ENCODE measurements at places on chromosomes 4 and X.
A peak's percentile ranks its signal among the peaks of the same experiment; 100 is the strongest.

DNA sequence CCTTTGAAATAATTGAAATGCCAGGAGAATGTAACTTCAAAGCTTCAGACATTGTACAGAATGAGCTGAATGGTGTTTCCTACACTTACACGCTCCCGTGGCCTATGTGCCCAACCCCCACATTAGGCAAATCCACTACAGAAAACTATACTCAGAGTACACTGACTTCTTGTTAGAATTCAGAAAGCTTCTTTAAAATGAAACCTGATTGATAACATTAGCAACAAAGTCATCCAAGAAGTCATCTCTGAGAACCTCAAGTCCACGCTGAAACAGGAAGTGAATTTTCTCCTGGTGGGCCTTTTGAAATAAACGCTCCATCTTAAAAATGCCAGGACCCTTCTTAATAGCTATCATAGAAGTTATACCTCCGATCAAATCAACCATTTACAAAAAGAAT is 136.3 kb downstream of the TSPAN5 start:
- DNase-seq: no peak

DNA sequence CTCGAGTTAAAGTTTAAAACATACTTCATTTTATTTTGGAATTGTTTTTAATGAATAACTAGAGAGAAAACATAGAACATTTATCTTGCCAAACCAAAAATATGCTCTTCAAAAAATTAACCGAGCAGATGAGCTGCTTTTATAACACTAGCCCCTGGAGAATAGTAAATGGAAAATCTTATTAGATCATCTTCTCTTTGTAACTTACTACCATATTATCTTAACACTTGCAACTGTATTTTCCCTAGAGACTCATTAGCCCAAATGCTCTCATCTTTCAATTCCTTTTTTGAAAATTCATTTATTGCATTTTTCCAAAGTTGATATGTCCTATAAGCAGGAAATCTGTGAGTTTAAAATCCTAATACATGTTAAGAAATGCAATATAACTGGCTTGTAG is 143.3 kb downstream of the CAMK2D start:
- DNase-seq: no peak

DNA sequence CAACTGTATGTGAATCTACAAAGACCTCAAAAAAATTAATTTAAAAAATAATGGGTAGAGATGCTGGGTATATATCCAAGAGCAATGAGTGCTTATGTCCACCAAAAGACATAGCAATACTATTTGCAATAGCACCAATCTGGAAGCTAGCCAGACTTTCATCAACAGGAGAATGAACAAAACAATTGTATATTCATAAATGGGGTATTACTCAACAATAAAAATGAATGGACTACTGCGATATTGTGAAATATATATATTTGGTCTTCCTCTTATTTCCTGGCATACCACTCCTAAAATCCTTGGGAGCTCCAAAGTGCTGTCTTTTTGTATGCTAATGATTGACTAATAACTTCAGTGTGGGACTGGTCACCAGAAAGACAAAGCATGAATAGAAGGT is 77.5 kb downstream of the MSN start:
- DNase-seq: no peak

DNA sequence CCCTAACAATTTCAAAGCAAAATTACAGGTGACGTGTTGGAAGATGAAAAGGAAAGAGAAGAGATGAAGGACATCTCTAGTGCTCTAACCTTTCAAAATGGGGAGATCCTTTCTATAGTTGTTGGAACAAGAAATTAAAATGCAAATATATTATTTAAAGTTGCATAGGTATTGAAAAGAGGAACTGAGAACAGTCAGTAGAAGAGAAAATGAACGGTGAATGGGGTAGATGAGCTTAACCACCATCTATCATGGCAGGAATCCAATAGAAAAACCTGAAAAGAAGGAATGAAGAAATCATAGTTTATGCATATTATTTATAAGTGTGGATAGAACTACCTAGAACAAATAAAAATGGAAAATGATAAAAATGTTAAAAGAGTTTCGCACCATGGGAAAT is 42.0 kb downstream of the ANXA5 start:
- DNase-seq: no peak

DNA sequence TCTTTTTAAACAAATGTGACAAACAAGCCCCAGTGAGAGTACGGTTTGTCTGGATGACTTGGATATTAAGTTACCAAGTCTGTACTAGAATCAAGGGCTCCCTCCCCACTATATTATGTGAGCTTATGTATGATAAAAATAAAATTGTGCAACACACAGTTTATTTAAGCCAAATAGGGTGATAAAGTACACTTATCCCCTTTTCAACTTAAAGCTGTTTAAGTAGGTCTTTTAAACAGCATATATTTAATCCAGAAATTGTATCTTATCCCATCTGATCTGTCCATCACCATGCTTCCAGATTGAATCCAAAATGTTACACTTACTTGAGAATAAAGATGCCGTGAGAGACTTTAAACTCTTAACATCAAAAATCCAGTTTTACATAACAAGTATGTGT is 2.0 kb upstream of the KLHL34 start:
- no peak for DNase-seq

GRCh38 chr4:159017323-159018026 is 85.4 kb upstream of the RAPGEF2 start:
- no peak for DNase-seq

- DNase-seq: no peak
Measured at GRCh38 chrX:13142891-13143290, 98.5 kb upstream of the FAM9C start.

GRCh38 chr4:94924566-94924965 is 166.8 kb downstream of the BMPR1B start:
- DNase-seq: no peak

DNA sequence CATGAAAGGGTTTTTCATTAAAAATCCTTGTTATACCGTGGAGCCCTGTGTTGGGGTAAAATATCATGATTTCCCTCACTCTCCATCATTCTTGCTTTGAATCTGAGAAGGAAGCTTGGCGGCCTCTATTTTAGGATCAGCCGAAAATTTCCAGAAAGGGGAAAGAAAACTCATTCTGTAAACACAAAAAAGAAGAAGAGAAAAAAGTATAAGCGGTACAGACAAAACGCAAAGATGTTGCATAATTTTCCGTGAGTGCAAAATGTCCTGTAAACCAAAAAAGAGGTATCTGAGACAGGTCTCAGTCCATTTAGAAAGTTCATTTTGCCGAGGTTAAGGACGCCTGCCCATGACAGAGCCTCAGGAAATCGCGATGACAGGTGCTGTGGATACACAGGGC is 5.3 kb downstream of the CSF2RA start:
- no peak for DNase-seq

- no peak for DNase-seq
Measured at GRCh38 chr4:112898357-112899141, 150.9 kb upstream of the ANK2 start.

DNA sequence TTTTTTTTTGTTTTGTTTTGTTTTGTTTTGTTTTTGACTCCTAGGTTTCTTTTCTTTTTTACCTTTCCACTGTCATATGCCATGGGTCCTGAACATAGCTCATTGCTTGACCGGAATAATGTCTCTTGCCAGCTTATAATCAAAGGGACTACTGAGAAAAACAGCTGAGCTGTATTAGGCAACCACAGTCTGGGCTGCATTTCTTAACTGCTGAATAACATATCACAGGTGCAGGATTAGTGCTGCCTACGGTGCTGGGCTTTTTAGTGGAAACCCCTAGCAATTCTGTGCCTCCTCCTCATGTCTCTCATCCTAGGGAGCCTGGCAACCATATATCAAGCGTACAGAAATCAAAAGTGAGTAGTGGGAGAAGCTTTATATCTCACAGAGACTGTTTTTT is 333.5 kb downstream of the BMPR1B start:
- DNase-seq: no peak

GRCh38 chrX:130637591-130637990 is 235.8 kb downstream of the RBMX2 start:
- no peak for DNase-seq

DNA sequence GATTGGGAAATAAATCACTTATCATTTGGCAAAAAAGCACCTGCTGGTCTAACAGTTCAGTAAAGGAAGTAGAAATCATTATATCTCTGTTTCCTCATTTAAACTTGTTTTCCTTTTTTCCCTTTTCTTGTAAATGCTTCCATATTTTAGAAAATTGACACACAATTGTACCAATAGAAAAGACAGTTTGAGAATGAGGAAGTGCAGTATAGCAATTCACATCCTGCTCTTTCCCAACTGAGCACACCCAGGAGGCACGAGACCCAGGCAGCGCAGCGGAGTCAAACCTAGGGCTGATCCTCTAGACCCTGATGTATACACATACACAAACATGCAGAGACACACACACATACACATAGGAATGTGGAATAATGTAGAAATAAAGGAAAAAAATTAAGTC is 74.8 kb upstream of the PACRGL start:
- no peak for DNase-seq

DNA sequence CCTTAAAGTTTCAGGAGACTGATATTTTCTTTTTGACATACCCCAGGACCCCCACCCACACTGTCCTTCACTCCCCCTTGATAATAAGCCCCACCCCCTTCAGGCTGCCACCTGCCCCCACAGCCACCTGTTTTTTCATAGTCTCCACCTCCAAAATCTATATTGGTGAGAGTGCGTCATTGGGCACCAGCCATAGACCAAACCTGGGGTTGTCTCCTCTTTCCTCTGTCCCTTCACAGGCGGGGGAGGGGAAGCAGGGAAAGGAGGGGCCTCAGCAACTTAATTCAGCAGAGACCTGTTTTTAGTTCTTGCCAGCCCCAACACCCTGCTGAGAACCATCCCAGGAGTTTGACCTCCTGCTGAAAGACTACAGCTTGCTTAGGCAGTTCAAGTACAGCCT is 1.1 kb downstream of the ARHGAP36 start:
- DNase-seq: no peak

DNA sequence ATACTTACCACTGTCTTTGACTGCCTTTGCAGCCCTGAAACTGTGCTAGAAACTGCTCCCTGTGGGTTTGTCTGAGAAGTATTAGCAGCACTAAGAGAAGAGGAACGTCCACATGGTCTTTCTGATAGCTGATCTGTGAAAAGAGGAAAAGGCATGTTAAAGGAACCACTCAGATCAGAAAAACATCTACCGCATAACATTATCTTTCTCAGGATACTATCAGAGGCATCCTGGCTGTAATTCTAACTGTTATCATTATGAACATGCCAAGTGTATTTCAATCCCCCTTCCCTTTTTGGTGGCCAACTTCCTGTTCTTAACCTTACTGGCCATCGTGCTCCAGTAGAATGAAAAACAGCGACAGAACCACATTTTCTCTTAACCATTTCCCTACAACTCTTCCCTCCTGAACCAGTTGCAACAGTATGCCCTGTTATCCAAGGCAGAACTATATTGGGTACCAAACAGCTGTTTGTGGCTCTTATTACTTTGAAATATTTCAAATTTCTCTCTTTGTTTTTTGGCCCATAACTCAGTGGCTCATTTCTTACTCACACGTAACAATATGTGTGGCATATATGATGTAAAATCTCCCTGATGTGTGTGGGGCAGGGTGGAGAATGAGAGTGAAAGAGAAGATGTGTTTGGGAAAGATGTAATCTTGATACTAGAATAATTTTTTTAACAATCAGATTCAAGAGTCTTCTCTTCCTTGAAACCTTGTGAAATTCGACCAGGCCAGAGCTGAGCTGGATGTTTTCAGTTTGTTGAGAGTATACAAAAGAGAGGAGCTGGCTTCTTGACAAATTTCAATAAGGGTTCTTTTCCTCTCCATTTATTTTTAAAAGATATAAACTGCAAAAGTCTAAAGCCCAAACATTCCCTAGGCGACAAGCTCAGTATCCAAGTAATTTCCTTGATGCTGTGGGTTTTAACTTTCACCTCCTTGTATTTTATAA is 35.2 kb downstream of the ARHGEF6 start:
- DNase-seq: no peak

DNA sequence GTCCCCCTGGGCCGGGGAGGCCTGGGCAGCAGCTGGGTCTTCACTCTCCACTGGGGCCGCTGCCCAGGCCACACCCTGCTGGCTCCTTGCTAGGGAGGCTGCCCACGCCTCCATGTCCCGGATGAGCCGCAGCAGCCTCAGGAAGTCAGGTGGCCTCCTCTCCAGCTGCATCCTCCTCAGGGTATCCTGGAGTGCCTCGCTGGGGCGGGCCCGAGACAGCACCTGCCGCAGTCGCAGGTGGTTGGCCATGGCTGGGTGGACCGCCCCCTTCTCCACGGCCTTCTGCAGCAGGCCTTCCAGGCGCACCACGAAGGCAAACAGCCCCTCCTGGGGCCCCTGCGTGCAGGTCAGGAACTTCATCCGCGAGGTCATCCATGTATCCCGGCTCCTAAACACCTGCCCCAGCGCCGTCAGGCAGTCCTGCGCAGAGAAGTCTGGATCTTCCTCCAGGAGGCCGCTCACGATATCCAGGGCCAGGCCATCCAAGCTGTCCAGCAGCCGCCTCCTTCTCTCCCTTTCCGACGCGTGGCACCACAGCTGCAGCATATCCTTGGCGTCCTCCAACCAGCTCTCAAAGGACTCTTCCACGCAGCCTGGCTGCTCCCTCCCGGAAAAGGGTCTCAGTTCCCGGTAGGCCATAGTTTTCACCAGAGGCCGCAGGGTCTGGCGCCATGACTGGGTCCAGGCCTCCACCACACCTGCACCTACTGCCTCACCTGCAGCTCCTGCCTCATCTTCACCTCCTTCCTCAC is 2.1 kb downstream of the PNMA6F start:
- no peak for DNase-seq

DNA sequence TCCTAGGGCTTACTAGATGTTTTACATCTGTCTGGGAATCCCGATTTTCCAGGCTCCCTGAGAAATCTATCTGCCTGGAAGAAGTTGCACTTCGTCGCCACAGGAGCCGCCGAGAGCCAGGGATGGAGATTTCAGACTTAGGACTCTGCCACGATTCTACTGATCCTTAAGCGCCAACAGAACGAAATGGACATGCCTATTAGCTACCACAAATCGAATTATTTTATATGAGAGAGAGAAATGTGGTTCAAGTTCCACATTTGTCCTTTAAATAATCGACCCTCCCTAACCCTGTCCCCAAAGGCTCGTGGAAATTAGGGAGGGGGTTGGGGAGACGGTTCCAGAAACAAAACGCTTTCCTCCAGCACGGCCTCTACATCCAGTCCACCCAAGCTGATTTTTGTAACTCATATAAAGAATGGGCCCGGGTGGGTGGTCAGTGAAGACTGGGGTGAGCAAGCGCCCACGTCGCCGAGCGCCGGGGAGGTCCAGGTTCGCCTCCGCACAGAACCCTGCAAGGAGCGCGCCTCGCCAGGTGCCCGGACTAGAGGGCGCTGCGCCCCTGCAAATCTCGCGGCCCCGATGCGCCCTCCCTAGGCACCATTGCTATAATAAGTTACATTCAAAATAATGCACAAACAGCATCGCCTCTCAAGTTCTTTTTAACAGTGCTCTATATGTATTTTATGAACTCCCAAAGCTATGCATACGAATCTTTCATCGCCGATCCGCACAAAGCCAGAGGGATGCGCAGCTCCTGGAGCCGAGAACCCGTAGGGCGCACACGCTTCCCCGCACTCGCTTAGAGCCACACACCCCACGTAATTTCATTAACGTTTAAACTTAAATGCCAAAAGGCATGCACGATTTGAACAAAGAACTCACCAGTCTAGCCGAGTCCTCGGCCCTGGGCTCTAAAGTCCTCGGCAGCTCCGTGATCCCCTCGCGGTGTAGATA is 2.1 kb upstream of the FAT1 start:
- DNase-seq: peak; percentile 75

Measured in liver (tissue), 10 donors.